Head of caudate nucleus (tissue), 42 donors: ENCODE measurements at places on chromosomes 4 and X.

DNA sequence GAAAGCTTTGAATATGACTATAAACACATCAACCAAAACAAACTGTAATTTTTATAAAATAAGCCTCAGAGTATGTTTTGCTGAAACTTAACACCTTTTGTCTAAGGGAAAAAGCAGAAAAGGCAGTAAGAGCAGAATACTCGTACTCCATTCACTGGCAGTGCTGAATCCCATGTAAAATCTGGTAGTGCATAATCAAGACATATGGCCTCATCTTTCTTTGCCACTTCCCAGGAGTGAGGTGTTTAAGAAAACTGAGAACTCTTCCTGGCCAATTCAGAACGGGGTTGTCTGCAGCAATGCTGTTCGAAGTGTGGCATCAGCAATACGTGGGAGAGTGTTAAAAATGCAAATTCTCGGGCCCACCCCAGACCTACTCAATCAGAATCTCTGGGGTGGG is 302.0 kb downstream of the PACRGL start:
- no peak for DNase-seq

GRCh38 chr4:175419236-175419718 is 392.8 kb downstream of the GPM6A start:
- DNase-seq = no peak

- DNase-seq = no peak
These were observed 395.6 kb downstream of the MAPK10 start for GRCh38 chr4:85964298-85964697.

DNA sequence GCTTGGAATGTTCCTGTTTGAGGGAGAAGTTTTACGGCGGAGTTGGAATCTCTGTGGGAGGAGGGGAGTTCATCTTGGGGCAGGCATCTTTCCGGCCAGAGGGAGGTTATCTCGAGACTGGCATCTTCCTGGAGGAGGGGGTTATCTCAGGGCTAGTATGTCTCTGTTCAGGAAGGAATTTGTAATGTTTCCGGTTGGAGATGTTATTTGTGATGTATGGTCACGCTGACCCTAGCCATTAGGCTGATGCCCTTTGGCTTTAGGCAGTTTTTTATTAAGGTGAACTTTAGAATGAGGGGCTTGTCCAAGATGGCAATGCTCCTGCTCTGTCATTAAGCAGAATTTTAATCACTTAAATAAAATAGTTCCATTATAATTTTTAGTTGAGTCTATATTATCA is 449.7 kb downstream of the PCDH10 start:
- no peak for DNase-seq

DNA sequence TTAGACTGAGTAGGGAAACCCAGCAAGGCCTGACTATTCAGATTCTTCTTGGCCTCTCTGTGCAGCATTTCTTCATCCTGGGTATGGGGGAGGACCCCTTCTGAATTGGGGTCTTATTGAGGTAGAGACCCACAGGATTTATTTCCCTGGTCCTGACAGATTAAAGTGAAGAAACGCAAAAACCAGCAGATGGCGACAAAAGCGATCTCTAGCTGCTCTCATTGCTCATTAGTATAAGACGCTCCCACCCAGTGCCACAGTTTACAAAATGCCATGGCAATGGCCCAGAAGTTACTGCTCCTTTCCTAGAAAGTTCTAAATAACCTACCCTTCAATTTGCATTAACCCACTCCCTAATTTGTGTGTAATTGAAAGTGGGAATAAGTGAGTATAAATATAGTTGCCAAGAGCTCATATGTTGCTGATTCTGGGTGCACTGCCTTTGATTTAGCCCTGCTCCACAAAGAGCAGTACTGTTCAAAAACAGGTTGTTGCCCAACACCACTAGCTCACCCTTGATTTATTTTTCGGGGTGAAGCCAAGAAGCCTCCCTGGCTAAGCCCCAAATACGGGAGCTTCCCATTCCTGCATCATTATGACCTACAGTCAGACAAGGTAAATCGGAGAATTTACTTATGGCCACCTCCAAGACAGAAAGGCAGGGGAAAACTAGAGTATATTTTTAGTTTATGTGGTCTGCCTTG is 3.7 kb upstream of the BEX4 start:
- DNase-seq = peak; percentile 45

- DNase-seq = no peak
These were observed 173.7 kb downstream of the RPA4 start for GRCh38 chrX:97057349-97057909.

GRCh38 chr4:174528226-174528625 is 5.9 kb upstream of the HPGD start:
- no peak for DNase-seq

GRCh38 chrX:101417981-101418841 is 10.2 kb downstream of the HNRNPH2 start:
- peak; percentile 83 for DNase-seq

- DNase-seq = no peak
These were observed 233.3 kb downstream of the NDST4 start for GRCh38 chr4:114879916-114880669.

- no peak for DNase-seq
These were observed 207.1 kb upstream of the CXorf66 start for GRCh38 chrX:140172401-140172800.

DNA sequence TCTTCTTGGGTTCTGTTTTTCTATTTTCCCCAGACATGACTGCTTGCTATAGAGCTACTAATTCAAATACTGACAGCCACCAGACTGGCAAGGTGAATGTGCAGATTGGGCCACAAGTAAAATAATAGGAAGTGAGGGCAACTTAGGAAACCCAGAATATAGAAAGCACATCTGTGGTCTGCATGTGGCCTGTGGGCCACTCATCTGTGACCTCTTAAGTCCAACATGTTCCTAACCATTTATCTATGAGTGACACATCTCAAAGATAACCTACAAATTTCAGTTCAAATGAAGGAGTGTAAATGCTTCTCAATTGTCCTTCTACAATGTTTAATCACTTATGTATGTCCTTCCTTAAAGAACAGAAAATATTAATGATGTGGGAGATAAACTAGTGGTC is 128.9 kb downstream of the REELD1 start:
- no peak for DNase-seq

DNA sequence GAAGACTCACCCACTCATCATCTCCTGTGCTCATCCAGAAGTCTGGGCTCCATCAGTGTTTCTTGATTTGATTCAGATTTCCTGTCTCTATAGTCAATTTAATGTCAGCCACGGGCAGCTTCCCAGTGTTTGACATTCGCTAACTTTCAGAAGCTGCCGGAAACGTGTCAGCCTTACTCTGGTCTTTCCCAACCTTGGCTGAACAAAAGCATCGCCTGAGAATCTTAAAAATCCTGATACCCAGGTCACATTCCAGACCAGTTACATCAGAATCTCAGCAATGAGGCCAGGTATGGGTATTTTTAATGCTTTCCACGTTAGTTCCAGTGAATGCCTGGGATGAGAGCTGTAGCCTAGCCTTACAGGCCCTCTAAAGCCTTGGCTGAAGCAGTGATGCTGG is 233.8 kb downstream of the FRMPD4 start:
- DNase-seq = no peak

GRCh38 chr4:39729557-39729956 is 31.6 kb downstream of the UBE2K start:
- no peak for DNase-seq

GRCh38 chrX:38183596-38183995 is 37.1 kb downstream of the SRPX start:
- DNase-seq = no peak

GRCh38 chr4:125231661-125232060 is 83.1 kb upstream of the FAT4 start:
- DNase-seq = no peak

- DNase-seq = no peak
These were observed 113.2 kb downstream of the SPCS3 start for GRCh38 chr4:176432811-176433540.

DNA sequence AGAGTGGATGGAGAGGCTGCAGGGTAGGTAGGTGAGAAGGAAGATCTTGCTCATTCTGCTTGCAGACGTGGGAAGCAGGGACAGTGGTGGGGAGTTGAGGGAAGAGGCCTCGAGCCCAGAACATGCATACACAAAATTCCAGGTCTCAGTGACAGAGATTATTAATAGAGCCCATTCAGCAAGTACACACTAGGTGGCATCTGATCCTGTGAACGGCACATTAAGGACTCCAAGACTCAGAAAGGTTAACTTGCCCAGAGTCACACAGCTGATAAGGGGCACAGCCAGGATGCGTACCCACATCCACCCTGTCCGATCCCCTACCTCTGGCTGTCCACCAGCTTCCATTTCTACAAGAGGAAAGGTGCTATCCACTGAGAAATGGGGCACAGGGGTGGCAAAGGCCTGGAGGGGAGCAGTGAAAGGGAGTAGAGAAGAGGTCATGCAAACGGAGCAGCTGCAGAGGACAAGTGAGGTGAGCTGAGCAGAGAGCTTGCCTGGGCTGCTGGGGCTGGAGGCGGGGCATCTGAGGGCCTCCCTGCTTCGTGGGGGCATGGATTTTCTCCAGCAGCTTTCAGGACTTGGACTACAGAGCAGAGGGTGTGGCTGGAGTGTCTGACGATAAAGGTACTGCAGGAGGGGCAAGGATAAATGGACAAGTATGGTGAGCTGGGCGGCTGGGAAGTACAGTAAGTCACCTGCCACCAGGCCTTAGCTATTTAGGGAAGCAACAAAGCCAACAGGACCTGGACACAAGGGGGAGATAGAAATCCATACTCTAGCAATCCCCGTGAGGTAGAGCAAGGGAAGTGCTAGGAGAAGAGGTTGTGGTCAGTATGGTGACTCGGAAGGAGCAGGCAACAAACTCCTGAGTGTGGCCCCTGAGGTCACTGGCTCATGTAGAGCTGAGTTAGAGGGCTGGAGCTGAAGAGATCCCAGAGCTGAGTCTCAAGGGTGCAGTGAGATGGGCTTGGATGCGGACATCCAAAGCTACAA is 11.2 kb downstream of the IDS start:
- DNase-seq = no peak

- DNase-seq = no peak
These were observed 573.9 kb downstream of the TMA16 start for GRCh38 chr4:164068392-164068791.

GRCh38 chr4:38060829-38061431 is 100.7 kb downstream of the PTTG2 start:
- DNase-seq = no peak

- no peak for DNase-seq
These were observed 179.1 kb upstream of the STK26 start for GRCh38 chrX:131843987-131844386.

GRCh38 chr4:147136751-147137150 is 191.1 kb upstream of the TTC29 start:
- no peak for DNase-seq

DNA sequence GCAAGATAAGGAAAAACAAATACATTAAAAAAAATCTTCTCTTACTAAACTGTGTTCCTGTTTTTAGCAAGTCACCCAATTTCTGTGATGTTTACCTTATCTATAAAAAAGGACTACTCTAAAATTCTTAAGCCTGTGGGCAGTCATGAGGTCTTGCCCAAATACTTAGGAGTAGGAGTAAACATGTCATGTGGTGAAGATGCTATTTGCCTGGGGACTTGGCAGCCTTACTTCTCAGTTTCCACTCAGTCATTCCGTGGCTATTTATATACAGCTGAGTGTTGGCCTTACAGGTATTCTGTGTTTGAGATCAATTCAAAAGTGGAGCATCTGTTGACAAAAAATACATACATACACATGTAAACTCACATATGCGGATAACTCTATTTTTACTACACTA is 89.9 kb upstream of the TLR2 start:
- DNase-seq = no peak

GRCh38 chrX:39944416-39944815 is 153.3 kb downstream of the BCOR start:
- DNase-seq = no peak

DNA sequence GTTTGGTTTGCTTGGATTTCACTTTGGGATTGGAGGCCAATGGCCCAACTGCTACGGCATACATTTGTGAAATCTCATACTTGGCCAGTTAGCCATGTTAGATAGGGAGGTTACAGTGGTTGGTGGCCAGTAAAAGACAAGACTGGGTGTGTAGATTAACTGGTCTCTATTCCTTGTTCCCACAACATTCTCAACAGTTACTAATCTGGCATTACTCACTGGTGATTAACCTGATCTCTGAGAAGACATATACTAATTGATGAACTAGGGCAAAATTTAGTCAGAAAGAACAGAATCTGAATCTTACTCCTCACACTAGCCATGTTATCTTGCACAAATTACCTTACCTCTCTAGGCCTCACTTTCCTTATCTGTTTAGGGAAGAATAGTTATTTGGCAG is 33.4 kb downstream of the GATB start:
- no peak for DNase-seq

GRCh38 chrX:149392921-149393320 is 112.2 kb downstream of the IDS start:
- no peak for DNase-seq

GRCh38 chr4:73187325-73187724 is 71.3 kb downstream of the ANKRD17 start:
- DNase-seq = no peak

DNA sequence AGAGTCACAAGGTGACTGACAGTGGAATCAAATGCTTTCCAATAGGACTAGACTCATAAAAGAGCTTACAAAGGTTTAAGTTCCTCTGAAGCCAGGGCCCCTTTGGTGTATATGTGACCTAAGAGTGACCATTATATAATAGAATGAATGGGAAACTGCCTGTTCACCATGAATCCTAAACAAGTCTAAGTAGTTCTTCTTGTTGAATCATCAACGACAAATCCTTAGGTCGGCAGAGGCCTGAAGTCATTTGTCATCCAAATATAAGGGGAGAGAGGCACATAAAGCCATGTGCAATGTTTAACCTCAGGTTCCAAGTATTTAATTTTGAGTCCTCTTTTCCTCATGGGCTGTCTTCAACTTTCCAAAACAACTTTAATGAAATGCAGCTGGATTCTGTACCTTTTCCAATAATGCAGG is 122.4 kb downstream of the RASL11B start:
- DNase-seq = no peak

GRCh38 chrX:9884031-9884779 is 83.0 kb upstream of the CLDN34 start:
- no peak for DNase-seq

- DNase-seq = no peak
These were observed 8.4 kb downstream of the NIPAL1 start for GRCh38 chr4:48025005-48025404.

GRCh38 chr4:41320278-41320677 is 63.5 kb downstream of the UCHL1 start:
- no peak for DNase-seq

GRCh38 chr4:65696436-65696835 is 26.1 kb upstream of the EPHA5 start:
- DNase-seq = no peak

DNA sequence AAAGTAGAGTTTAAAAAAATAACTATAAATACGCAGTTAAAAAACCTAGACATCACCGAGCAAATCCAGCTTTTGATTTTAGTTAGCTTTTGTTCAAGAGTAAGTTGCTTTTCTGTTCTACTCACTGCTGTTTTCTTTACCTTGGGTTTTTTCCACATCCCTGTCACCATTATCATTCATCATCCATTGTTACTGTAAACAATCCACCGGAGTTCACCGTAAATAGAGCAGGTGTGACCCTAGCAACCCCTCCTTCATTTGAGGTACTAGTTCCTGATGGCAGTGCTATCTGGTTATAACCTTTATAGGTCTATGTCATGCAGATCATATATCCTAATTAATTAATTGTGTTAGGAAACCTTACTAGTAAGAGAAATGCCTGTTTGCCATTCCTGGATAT is 43.0 kb upstream of the TEX13D start:
- DNase-seq = no peak

- DNase-seq = peak; percentile 28
These were observed 18.5 kb upstream of the PIM2 start for GRCh38 chrX:48937054-48937907.
